ENCODE measurements at places on chromosomes 1 and 21.

GRCh38 chr1:27885621-27886352 is 13.4 kb downstream of the THEMIS2 start:
- DNase-seq = no peak

- no peak for DNase-seq
These were observed 34.1 kb downstream of the EXTL2 start for GRCh38 chr1:100860397-100860991.

GRCh38 chr1:228315945-228316588 is 90.6 kb downstream of the TRIM11 start:
- DNase-seq = no peak

DNA sequence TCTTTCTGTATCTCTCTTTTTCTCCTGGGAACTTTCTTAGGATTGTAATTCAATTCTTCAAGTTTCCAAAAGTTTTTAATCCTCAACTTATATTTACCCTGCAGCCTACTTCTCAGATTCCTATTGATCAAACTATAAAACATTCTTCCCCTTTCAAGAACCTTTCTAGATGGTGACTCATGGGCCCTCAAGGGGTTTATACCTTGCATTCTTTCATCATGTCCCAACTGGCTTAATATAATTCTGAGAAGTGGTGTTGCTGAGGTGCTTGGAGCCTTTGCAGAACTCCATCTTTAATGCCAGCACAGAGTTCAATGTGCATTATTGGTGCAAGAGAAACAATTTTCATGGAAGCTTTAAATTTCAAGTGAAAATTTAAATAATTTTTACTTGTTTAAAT is 273.4 kb downstream of the VAV3 start:
- DNase-seq = no peak

DNA sequence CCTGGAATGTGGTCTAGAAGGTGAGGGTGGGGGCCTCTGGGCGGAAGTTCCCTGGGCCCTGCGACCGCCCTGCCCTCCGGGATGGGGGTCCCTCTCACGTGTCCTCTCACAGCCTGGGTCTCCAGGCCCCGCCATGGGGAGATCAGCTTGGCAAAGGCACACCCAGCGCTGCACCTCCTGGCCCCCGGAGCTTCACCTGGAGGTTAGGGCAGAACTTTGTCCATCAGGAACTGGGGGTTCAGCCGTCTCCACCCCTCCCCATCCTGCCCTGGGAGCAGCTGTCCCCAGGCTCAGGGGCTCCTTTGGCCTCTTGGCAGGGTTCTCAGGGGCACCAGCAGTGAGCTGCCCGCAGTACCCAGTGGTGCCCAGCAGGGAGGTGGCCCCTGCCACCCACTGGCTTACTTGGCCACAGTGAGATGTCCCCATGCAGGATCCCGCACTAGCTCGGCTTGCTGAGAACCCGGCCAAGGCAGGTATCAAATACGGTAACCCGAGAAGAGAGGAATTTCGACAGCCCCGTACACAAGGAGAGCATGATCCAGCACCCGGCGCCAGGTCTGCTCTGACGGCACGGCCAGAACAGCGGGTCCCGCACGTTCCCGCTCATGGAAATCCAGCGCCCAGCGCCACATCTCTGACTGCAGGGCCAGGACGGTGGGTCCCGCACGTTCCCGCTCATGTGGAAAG is 36.7 kb downstream of the RRP1 start:
- DNase-seq = no peak
